ENCODE measurements at places on chromosomes 2 and 18. TPM values are rescaled to one million over a fixed set of nuclear protein-coding genes. Genes with fewer than 3 reads are reported as not detected.

The DPYSL5 gene
- 5.7 TPM for polyA plus RNA-seq

The GYPC gene
- 54.9 TPM for polyA plus RNA-seq

The RELCH gene
- polyA plus RNA-seq: 40.0 TPM

The PNO1 gene
- 18.7 TPM for polyA plus RNA-seq

The POTEC gene
- not detected for polyA plus RNA-seq

The LHCGR gene
- polyA plus RNA-seq: 0.18 TPM
